ENCODE measurements at places on chromosomes 2 and 18.

- no peak for DNase-seq
Measured at GRCh38 chr18:23087352-23087751, 47.9 kb upstream of the CABLES1 start.

DNA sequence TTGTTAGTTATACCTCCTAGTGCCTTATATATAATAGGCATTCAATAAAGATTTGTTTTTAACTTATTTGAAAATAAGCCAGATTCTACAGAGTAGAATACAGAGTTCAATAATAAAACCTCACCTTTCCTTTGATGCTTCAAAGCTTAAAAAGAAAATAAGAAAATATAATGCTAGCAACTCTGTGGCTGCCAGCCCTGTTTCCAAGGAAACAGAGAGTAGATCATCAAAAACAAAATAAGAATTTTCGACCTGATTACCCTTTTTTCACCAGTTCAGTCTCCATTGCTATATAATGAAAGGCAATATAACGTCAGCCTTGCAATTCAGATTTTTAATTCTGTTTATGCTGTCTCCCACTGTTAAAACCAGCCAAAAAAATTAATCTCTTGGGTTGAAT is 8.9 kb upstream of the PGAP1 start:
- no peak for DNase-seq

DNA sequence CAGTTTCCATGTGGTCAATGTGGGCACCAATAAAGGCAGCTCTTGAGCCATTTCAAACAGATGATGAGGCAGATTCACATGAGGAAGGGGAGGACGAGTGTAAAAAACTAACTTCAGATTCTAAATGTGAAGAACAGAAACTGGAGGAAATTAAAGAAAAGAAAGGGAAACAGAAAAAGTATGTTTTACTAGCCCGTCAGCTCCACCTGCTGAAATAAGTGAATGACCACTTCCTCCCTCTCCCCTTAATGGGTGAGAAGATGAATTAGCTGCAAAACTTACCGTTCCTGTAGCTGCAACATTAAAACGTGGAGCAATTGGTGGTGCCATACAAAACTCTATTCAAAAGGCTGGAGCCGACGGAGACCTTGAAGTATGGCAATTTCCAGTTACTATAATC is 203.5 kb downstream of the UXS1 start:
- no peak for DNase-seq

GRCh38 chr18:40485318-40485717 is 1469.7 kb upstream of the PIK3C3 start:
- DNase-seq = no peak

DNA sequence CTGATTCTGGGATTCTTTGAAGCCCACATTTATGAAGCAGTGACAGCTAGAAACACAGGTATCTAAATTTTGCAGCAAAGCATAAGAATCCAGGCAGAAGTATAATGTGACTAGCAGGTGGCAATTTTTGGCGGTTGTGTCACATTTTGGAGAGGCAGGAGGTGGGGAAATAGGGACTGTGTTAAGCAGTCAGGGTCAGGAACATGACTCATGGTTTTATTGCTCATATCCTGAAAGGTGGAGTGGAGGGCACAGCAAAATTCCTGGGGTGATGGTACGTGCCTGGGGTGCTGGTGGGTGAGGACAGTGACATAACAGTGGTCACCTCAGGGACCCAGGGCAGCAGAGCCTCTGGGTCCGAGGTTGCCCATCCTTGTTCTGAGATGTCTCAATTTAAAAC is 63.5 kb upstream of the TTN start:
- no peak for DNase-seq

DNA sequence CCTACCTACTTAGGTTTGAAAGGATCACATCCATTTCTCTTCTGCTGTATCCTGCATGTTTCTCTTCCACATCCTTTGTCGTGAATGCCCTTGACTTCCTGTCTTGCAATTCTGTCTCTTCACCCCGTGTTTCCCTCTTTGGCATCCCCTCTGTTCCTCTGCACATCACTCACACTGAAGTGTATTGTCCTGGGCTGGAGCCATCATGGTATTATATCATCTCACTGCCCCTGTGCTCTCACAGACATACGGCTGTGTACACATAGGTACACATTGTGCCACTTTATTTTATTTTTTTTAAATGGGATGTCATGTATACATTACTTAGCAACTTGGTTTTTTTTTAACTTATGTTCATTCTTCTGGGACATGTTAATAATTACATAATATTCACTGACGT is 291.6 kb downstream of the ALPK2 start:
- no peak for DNase-seq
